ENCODE measurements at places on chromosomes 5 and 9. TPM values are rescaled to one million over a fixed set of nuclear protein-coding genes. Genes with fewer than 3 reads are reported as not detected.

TESK1 gene
- total RNA-seq = 15.8 TPM

MAP1B gene
- 116 TPM for total RNA-seq

TSSK1B gene
- not detected for total RNA-seq

SLC46A2 gene
- total RNA-seq = not detected

SH3TC2 gene
- 5.1 TPM for total RNA-seq

SLC6A3 gene
- 0.10 TPM for total RNA-seq

PSMD5 gene
- 24.1 TPM for total RNA-seq

KIF20A gene
- 24.8 TPM for total RNA-seq

PCDHB2 gene
- total RNA-seq = 4.4 TPM

PRDM9 gene
- not detected for total RNA-seq

ZSWIM6 gene
- total RNA-seq = 14.5 TPM

C5orf52 gene
- not detected for total RNA-seq

ELOVL7 gene
- 4.7 TPM for total RNA-seq

DNA sequence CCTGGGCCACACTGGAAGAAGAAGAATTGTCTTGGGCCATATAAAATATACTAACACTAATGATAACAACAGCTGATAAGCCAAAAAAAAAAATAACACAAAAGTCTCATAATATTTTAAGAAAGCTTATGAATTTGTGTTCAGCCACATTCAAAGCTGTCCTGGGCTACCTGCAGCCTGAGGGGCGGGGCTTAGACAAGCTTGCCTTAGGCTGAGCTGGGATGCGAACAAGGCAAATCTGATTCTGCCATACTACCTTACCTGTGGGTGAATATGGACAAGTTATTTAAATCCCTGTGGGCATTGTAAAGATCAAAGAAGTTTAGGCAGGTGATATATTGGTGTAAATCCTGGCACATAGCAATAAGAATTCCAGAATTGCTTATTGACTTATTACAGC lies 212.3 kb upstream of the ATP10B start:
- DNase-seq = no peak

DNA sequence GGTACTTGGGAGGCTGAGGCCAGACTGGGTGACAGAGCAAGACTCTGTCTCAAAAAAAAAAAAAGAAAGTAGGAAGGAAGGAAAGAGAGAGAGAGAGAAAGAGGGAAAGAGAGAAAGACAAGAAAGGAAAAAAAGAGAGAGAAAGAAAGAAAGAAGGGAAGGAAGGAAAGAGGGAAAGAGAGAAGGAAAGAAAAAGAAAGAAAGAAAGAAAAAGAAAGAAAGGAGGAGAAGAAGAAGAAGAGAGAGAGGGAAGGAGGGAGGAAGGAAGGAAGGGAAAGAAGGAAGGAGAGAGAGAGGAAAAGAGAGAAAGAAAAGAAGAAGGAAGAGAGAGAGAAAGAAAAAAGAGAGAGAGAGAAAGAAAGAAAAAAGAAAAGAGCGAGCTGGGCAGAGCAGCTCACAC lies 3.1 kb upstream of the ZER1 start:
- no peak for DNase-seq

DNA sequence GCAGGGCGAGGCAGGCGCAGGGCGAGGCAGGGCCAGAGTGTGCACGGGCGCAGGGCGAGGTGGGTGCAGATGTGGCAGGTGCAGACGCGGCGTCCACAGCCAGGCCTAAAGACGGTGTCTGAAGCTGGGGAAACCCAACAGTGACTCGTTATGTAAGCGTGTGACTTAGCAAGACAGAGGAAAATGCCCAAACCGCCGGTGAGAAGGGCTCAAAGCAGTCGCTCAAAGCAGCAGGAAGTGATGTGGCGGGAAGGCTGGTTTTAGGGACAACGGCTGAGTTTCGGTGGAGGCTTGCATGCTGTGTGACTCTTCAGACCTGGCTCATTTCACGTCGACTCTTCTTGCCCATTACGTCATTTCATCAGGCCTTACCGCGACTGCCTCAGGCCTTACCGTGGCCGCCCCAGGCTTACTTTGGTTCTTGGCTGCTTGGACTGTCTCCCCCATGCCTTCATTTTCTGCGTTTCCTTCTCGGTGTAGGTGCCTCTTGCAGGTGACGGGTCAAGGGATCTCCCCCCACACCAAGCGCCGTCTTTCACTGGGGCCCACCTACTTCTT lies 50.5 kb upstream of the EXOC3 start:
- no peak for DNase-seq

- no peak for DNase-seq
Measured at GRCh38 chr9:127180457-127181314, 58.3 kb upstream of the ANGPTL2 start.

DNA sequence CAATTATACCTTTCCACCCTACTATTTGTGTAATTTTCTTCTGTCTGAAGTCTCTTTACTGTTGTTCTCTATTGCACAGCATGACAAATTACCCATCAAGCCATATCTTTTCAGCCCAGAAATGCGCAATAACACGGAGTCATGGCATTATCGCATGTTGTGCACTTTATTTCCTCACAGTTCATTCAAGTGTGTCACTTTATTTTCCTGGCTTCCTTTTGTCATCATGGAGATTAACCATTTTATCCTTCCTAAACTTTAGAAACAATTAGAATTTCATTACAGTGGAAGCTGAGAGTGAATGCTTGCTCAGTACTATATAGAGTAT lies 41.3 kb upstream of the MEF2C start:
- DNase-seq = no peak

GRCh38 chr9:93111371-93112115 lies 15.5 kb downstream of the CARD19 start:
- no peak for DNase-seq

DNA sequence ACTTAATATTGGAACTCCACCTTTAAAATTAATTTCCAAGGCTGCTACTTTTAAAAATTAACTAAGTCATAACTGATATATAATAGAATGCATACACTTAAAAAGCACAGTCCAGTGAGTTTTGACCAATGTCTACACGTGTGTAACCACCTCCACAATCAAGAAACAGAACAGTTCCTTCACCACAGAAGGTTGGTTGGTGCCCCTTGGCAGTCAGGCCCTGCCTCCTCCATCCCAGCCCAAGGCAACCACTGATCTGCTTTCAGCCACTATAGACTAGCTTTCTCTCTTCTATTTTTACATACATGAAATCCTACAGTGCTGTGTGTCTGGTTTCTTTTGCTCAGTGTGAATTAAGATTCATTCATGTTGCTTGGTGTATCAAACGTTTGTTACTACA lies 215.2 kb downstream of the CRB2 start:
- no peak for DNase-seq

GRCh38 chr9:130092910-130093309 lies 39.2 kb downstream of the GPR107 start:
- DNase-seq = peak; percentile 79

DNA sequence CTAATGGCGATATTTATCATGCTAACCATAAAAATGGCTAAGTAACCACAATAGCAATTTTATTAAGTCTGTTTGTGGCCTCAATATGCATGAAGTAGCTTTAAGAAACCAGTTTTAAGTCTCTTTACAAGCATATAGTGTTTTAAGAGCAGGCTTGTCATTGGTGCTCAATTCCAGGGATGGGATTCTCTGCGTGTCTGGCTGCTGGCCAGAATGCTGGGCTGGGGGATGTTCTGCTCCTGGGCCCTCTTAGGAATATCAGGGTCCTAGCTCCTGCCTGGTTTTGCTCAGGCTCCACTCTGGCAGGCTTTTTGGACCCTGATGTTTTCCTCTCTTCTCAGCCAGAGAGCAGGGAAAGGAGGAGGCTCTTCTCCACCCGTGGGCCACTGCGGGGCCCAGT lies 127.2 kb downstream of the PDE8B start:
- DNase-seq = peak; percentile 86

- DNase-seq = no peak
Measured at GRCh38 chr5:140982083-140982716, 15.9 kb downstream of the PCDHAC2 start.

DNA sequence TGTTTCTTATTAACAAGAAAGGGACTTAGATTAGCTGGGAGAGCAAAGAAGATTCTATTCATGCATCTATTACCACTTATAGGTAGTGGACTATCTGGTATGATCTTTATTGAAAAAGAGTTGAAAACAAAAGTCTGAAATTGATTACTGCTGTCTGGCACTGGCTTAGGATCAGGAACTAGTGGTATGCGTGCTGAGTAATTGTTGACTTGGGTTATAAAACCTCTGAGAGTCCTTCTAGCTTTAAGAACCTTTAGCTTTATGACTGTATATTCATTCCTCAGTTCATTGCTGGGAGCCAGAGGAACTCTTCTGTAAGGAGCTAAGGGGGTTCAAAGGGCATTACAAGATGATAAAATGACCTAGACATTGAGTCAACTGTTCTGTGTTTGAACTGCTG lies 7.6 kb downstream of the SLC1A1 start:
- no peak for DNase-seq

DNA sequence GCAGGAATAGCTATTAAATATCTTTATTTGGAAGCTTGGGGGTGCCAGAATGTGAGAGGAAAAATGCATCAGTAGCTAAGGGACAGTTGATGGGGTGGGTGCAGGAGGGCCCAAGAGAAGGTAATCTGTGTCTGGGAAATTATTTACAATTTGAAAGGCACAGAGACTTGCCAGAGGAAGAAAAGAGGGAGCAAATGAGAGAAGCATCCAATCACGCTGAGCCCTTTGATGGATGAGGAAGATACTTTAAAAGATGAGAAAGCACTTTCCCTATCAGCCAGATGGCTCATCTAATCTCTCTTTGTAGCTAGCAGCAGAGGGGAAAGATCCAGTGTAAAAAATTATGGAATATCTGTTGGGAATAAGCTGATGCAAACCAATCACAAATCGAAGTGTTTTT lies 57.0 kb upstream of the ABCA1 start:
- DNase-seq = no peak

- DNase-seq = no peak
Measured at GRCh38 chr5:21067724-21068123, 1079.7 kb upstream of the CDH18 start.

DNA sequence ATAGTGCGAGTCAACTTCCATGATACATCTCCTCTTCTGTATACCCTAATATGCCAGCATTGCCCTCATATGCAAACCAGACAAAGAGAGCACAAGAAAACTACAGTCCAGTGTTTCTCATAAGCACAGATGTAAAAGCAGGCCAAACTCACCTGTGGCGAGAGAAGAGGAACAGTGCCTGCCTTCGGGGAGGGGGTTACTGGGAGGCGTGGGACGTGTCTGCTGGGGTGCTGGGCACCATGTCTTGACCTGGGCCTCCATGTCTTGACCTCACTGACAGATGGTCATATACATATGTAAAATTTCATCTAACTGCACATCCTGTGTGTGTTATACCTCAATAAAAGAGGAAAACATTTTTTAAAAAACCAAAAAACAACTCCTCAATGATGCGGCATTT lies 159.3 kb upstream of the PPP1R26 start:
- DNase-seq = no peak

- DNase-seq = peak; percentile 70
Measured at GRCh38 chr9:116355153-116355921, 201.7 kb downstream of the PAPPA start.

DNA sequence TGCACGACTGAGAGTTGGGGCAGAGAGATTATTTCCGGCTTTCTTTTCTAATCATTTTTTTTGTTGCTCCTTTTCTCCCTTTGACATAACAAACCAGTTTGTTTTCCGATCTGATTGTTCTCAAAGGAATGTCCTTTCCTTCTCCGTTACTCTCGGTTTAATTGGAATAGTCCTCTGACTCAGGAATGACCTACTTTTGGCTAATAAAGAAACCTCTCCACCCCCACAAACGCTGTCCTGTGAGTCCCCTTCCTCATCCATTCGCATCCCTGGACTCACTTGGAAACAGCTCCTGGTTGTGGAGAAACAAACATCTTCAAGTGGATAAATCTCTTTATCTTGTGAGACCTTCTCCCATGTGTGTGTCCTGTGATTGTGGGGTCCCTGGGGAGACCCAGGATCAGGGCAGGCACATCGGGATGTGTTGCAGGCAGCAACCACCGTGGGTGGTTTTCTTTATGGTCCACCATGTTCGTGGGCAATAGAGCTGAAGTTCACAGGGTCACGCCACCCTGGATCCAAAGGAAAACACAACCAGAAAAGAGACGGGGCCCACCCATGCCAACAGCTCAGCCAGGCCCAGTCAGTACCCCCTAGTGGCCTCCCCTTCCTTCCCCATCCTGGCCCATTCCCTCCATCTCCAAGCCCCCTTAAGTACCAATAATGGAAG lies 45.2 kb upstream of the NEK6 start:
- no peak for DNase-seq

DNA sequence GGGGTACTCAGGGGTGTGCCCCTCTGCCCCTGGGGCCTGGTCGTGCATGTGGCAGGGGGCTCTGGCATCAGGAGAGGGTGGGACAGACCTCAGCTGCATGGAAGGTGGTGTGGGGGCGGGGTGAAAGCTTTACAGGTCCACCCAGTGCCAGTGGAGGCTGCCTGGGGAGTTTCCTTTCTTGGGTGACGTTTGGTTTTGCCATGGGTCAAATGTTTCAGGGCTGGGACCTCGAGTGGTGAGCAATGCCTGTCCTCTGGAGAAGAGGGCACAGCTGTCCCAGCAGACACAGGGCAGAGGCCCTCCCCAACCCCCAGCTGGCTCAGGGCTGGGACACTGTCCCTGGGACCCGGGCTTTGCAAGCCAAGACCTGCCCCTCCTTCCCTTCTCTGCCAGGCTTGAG lies 3.6 kb downstream of the RXRA start:
- DNase-seq = peak; percentile 69

GRCh38 chr9:91034976-91035824 lies 233.6 kb downstream of the SYK start:
- no peak for DNase-seq

DNA sequence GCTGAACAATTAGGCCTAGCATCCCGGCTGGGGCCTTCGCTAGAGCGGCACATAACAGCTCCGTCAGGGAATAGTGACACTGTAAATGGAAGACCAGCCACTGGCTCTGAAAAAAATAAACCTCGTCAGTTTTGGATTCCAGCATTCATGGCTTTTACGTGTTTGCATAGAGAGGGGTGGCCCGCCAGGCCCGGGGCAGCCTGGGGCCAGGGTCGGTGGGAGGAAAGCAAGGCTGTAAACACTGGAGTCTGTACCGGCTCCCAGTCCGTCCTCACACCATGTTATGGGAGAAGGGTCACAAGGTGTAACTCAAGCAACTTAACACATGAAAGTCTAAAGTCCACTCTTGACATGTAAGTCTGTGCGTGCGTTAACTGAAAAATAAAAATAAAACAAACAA lies 11.2 kb downstream of the CCNI2 start:
- no peak for DNase-seq

DNA sequence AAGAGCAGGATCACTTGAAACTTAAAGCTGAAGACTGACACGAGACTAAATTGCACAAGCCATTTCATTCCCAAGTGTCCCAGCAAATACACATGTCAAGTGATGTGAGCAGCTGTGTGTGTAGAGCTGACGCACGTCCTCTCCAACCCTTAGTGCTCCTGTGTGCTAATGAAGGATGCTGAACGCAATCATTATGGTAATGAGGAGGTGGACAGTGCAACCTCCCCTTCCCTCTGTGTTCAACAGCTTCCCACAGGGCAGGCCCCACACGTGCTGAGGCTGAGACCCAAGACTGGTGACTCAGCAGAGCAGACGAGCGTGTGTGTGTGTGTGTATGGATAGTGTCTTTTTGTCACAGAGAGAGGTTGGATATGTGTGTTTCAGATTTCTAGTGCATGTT lies 702.1 kb downstream of the SEMA5A start:
- peak; percentile 74 for DNase-seq

- DNase-seq = no peak
Measured at GRCh38 chr9:357560-357959, 142.9 kb downstream of the DOCK8 start.

GRCh38 chr9:27614551-27614950 lies 41.3 kb upstream of the C9orf72 start:
- no peak for DNase-seq
